ENCODE measurements at places on chromosomes 5 and 9.
A peak's percentile ranks its signal among the peaks of the same experiment; 100 is the strongest.

GRCh38 chr5:558326-558725 is 34.1 kb upstream of the SLC9A3 start:
- DNase-seq = no peak

DNA sequence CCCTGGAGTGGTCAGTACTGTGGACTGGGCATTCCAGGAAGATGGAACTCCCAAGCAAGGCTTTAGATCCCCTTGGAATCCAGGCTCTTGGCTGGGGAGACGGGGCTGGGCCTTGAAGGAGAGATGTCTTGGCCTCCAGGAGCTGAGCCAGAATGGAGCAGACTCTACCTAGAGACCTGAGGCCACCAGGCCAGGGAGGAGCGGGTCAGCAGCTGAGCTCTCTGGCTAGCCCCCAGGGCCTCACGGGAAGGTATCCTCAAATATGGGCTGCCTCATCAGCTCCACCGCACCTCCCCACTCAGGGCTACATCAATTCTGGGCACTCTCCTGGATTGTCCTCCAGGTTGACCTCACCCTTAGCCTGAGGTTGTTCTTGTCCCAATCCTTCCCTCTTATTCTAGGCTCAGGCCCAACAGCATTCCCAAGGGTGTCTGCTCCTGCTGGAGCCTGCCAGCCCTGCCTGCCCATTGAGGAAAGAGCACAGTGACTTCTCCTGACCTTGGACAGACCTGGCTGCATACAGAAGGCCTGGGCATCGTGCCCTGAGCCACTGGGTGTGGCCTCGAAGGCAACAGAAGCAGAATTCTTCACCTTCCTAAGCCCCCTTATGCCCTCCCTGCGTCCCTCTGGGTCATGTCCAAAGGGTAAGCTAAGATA is 3.0 kb upstream of the PDLIM4 start:
- DNase-seq = peak; percentile 39

DNA sequence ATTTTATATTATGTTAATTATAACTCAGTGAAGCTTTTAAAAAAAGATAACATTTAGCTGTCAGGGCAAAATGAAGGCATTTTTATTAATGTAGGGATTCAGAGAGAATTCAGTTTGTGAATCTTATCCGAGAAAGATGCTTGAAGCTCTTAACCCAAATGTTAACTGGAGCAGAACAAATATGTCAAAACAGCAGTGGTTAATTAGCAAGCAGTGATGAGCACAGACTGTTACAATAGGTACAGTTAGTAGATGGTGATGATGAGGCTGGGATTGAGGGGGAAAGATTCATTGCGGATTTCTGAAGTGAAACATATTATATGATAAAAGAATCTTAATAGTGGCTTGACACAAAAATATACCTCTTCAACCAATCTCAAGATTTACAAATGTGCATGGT is 356.7 kb downstream of the DIRAS2 start:
- DNase-seq = no peak

DNA sequence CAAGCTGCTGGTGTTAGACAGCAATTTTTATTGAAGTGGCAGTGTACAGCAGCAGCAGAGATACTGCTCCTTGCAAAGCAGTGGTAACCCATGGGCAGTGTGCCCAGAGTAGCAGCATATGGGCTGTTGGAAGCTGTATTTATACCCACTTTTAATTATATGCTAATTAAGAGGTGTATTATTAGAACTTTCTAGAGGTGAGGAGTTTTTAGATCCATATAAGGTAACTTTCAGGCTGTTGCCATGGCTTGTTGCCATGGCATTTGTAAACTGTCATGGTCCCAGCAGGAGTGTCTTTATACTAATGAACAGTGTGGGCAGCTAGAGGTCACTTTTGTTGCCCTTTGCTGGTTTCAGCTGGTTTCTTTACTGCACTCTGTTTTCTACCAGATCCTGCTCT is 3.7 kb upstream of the PJA2 start:
- peak; percentile 59 for DNase-seq

- DNase-seq = no peak
These were observed 241.2 kb downstream of the PIK3R1 start for GRCh38 chr5:68456756-68457217.

DNA sequence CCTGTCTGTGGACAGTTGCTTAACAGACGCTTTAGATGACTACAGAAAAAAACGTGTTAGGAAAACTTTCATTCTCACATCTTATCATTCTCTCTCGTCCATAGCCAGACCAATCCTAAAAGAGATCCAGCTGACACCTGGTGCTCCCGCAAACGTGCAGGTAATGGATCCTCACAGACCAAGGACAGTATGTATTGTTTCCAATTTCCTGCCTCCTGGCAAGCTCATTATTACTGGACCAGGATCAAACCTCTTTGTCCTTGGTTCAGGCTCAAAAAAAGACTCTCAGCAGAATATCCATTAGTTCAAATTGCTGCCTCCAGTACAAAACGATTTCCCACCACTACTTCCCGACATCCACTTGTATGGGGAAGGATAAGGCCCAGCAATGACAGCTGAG is 62.4 kb downstream of the SERINC5 start:
- no peak for DNase-seq

- no peak for DNase-seq
These were observed 54.6 kb downstream of the ZNF354C start for GRCh38 chr5:179114756-179115155.

DNA sequence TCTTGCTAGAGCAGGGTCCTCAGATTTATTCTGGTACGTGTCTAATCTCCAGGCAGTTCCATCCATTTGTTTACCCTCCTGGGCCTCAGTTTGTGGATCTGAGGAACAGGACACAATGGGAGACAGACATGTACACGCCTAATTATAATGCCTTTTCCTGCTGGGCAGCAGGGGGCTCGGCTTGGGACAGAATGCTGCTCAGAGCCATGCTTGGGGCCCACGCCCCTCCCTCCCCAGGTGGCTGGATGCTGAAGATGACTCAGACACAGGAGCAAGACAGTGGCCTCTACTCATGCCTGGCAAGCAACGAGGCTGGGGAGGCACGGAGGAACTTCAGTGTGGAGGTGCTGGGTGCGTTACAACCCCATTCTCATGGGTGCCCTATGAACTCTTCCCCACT is 72.7 kb upstream of the ASS1 start:
- DNase-seq = no peak

DNA sequence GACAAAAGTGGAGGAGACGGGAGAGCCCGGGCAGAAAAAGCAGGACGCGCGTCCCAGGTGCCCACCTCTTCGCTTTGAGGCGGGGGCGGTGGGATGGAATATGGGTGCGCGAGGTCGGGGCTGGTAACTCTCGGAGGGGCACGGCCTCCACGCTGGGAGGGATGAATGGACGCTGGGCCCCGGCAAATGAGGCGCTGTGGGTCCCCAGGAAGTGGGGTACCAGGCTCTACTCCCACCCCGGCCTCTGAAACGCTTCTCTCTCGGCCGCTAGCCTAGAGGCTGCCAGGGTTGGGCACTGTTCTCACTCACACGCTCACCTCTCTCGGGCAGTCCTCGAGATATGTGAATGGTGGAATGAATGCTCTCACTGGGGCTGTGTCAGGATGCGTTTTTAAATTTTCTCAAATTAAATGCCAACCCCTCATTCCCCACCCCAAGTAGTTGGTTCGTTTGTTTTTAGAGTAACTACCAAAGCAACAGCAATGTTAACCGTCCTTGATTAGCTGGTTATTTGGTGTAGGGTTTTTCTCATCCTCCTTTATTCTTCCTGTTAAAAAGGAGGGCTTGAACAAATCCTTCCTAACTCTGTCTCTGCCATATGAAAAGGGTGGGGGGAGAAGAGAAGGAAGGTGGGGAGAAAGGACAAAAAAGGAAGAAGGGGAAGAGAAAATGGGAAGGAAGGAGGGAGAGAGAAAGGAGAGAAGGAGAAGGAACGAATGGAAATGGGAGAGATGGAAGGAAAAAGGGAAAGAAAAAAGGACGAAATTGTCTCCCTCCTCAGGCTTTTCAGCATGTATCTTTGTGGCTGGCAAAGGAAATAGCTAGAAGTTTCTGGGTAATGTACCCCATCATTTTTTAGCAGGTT is 1.3 kb upstream of the EBF1 start:
- DNase-seq = no peak

DNA sequence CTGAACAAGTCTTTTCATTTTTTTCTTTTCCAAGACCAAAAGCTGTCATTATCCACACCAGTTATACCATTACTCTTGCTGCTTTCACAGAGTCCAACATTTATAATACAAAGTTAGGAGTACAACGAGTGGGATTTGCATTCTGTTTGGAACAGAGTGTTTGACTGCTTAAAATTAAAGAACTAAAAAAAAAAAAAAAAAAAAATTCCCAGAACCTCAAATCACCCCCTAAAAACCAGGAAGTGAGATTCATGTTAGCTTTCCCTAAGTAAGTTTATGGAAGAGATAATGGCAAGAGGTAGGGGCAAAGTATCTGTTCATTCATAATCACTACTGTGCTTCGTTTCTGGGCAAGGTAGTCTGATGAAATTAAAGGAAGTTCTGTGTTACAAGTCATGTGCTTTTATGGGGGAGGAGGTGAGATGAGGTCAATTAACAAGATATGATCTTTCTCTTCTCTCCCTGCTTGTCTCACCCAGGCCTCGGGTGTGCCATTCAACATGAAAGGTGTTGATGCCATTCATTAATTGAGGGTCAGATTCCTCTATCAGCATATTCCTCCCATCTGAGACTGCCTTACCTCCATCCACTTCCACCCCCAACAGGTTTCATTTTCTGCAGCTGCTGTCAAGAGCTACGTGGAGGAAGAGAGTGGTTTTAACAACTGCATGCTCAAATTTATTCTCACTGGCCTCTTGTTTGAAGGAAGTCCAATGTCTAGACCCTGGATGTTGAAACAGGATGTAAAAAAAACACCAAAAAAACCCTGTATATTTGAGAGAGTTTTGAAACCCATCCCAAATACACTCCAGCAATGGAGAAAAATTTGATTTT is 58.1 kb downstream of the MARCHF3 start:
- DNase-seq = no peak

DNA sequence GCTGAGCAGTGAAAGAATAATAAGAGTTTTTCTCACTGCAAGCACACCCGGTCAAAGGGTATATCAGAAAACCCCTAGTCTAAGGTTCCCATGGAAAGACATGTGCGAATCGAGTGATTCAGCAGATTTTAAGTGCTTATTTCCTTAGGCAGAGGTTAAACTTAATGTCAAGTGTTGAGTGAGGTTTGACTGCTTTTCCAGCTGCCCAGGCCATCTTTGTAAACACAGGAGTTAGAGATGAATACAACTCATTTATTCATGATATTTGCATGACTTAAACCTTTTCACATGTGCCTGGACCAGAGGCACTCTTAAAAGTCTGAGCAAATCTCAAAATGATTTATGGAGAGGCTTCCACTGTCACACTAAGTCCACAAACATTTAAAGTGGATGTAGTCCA is 137.8 kb upstream of the RGMB start:
- DNase-seq = no peak
